ENCODE measurements at places on chromosomes 3 and 15.

GRCh38 chr3:111800472-111800871 is 58.6 kb upstream of the PHLDB2 start:
- DNase-seq: no peak

DNA sequence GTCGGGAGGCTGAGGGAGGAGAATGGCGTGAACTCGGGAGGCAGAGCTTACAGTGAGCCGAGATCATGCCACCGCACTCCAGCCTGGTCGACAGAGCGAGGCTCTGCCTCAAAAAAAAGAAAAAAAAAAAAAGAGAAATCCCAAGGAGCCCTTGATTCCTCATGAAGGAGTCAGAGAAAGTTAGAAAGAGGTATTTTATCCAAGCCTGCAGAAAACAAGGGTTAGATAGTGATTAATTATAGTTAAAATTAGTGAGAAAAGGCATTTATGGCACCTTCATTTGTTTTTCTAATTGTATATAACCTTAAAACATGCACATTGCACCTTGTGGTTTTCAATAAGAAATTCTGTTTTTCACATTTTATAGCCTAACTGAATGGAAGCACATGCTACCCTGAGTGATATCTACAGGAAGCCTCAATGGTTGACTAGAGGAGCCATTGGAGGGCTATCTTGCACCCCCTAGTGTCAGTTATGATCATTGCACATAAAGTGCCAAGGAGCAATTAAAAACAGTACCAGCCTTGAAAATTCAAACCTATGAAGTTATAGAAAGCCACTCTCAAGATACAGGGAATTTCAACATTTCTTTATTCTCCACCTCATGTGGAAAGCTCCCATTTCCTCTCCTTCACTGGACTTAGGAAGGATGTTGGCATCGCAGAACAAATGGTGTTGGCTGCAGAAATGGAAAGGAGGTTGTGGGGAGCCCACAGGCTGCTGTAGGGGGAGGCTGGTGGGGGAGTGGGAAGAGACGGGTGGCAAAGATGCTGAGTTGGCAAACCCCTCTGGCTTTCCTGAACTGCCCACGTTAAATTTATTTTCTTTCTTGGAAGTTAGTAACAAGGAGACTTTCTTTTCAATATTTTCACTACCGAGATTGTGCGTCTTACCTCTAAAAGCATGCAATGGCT is 48.5 kb downstream of the ITGA11 start:
- peak; percentile 53 for DNase-seq

GRCh38 chr3:192957441-192958021 is 39.9 kb upstream of the MB21D2 start:
- DNase-seq: peak; percentile 64

DNA sequence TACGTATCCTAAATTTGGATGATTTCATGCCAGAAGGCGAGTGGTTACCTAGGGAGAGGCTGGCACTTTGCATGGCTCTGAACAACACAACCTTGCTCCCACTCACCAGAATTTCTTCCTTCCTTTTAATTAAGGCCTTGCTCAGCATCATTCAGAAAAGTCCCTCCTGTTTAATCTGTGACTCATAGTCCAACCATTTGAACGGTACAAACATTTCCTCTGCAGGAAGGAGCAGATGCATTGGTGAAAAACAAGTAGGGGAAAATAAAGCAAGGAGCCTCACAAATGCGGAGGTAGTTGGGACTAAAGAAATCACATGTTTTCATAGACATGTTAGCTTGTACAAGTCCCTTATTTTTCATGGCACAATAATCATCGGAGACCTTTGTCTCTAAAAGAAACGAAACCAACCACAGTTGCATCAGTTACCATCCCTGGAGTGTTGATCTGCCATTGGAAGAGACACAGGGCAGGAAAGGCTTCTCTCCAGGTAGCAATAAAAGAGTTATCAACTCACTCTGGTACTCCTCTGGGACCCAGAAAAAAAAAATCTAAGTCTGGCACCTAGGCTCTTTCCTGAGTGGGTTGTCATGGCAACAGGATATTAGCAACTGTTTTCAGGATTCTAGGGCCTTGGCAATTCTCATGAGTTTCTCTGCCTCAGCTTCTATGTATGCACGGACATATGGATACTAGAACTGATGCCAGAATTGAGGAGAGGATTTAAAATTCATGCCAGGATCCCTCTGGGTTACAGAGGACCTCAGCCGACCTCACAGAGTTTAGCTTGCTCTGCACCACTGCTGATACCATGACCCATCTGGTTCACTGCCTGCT is 255.4 kb upstream of the ARPP21 start:
- no peak for DNase-seq

GRCh38 chr3:127914584-127914983 is 448 bp upstream of the KBTBD12 start:
- no peak for DNase-seq

- DNase-seq: no peak
Measured at GRCh38 chr3:140712301-140712700, 34.4 kb downstream of the TRIM42 start.
